ENCODE measurements at places on chromosomes 7 and 10.
A peak's percentile ranks its signal among the peaks of the same experiment; 100 is the strongest.

- no peaks in the 10 kb centered on the region for H3K27me3 ChIP-seq
- no peak overlapping the region for H3K27ac ChIP-seq
- no peak overlapping the region for H3K4me3 ChIP-seq
- no peaks in the 10 kb centered on the region for H3K36me3 ChIP-seq
Measured at GRCh38 chr10:132275426-132276178, 32.1 kb downstream of the STK32C start.

GRCh38 chr7:30173058-30173897, 38.5 kb downstream of the MTURN start:
- no peaks in the 10 kb centered on the region for H3K27me3 ChIP-seq
- H3K4me3 ChIP-seq: no peak overlapping the region
- no peak for DNase-seq
- H3K27ac ChIP-seq: no peak overlapping the region
- no peaks in the 10 kb centered on the region for H3K36me3 ChIP-seq

DNA sequence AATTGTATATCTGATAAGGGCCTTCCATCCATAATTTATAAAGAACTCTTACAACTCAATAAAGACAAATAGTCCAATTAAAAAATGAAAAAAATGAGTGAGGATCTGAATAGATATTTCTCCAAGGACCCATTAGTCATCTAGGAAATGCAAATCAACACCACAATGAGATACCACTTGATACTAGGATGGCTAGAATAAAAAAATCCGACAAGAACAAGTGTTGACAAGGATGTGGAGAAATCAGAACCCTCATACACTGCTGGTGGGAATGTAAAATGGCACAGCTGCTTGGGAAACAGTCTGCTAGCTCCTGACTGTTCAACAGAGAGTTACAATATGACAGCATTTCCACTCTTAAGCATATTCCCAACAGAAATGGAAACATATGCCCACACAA, 24.6 kb downstream of the ALOX5 start:
- peaks cover 55% of the 10 kb centered on the region for H3K36me3 ChIP-seq
- H3K4me1 ChIP-seq: peaks cover 35% of the 10 kb centered on the region
- no peak overlapping the region for H3K4me3 ChIP-seq

GRCh38 chr7:27165089-27165995, at the start of gene HOXA9:
Gene HOXA9, minus strand, starts transcription at chr7:27165537. Its CDS starts 80 bp downstream, at chr7:27165457.
- peaks cover 16% of the 10 kb centered on the region for H3K4me1 ChIP-seq
- no peak for DNase-seq
- peak within 1 kb of the TSS; percentile 96 for H3K27ac ChIP-seq

DNA sequence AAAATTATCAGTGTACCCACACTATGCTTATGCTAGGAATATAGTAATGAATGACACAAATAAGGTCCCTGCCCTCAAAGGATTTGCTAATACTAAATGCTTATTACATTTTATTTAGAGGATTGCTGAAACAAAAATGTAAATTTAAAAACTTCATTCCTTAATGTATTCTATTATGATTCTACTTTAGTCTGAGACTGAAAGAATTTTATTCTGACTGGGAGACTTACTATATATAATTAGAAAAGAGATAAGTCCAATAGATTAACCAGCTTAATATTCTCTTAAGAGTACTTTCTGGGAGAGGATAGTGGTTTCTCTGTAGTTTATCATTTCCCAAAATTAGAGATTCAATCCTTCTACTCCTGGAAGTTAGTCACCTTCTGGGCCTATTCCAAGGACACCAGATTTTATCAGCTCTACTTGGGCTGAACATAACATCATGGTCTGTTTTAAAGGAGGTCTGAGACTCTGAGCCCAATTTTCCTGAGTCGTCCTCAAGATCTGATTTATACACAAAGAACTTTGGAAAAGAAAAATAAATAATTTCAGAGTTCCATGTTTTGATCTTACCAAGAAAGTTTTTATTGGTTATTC, 41.1 kb downstream of the ASZ1 start:
- no peaks in the 10 kb centered on the region for H3K27me3 ChIP-seq
- no peaks in the 10 kb centered on the region for H3K36me3 ChIP-seq
- no peak overlapping the region for H3K27ac ChIP-seq

DNA sequence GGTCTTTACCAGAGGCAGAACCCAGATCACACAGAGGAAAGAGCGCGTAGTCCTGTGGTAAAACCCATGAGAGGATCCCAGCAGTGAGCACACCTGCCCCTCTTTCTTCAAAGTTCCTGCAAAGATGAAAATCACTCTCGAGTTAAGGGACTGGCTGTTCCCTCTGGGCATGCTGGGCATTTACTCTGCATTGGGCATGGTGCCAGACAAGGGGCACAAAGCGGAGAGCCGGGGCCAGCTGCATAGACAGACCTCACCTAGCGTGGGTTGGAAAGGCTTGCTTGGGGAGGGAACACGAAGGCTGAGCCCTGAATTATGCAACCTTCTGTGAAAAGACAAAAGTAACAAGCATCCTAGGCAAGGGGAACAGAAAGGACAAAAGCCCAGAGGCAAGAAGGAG, 120.0 kb upstream of the TCERG1L start:
- no peak overlapping the region for H3K27ac ChIP-seq
- DNase-seq: no peak
- no peaks in the 10 kb centered on the region for H3K4me1 ChIP-seq
- no peak overlapping the region for H3K4me3 ChIP-seq
- no peaks in the 10 kb centered on the region for H3K36me3 ChIP-seq

DNA sequence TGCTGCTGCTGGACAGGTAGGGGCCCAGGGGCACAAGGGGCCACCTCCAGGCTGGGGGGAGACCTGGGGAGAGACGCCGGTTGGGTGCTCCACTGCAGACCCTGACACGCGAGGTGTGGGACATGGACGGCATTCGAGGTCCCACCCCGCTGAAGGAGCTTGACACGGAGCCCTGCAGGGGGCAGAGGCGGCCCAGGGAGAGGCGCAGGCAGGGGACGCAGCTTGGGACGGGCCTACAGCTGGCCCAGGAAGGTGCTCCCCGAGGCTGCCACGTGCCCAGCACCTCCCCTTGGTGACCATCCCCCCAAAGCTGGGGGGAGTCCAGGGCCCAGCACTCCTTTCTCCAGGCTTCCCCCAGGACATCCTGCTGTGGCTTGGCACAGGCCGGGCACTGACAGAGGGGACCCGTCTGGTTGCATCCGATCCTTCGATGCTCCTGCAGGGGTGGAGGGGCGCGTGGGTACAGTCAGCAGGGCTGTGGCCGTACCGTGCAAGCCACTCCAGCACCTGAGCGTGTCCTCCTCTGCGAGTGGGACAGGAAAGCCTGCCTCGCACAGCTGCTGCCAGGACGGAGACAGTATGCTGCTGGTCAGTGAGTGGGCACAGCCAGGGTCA, 174.4 kb downstream of the ELFN1 start:
- H3K27me3 ChIP-seq: no peaks in the 10 kb centered on the region
- peaks cover 17% of the 10 kb centered on the region for H3K4me1 ChIP-seq
- no peaks in the 10 kb centered on the region for H3K36me3 ChIP-seq
- no peak overlapping the region for H3K4me3 ChIP-seq
- no peak for DNase-seq
- H3K27ac ChIP-seq: no peak overlapping the region

- H3K27ac ChIP-seq: no peak overlapping the region
- H3K27me3 ChIP-seq: no peaks in the 10 kb centered on the region
- peaks cover 29% of the 10 kb centered on the region for H3K4me1 ChIP-seq
- H3K36me3 ChIP-seq: peaks cover 9% of the 10 kb centered on the region
- no peak overlapping the region for H3K4me3 ChIP-seq
Measured at GRCh38 chr7:111388016-111388415, 174.3 kb downstream of the IMMP2L start.

DNA sequence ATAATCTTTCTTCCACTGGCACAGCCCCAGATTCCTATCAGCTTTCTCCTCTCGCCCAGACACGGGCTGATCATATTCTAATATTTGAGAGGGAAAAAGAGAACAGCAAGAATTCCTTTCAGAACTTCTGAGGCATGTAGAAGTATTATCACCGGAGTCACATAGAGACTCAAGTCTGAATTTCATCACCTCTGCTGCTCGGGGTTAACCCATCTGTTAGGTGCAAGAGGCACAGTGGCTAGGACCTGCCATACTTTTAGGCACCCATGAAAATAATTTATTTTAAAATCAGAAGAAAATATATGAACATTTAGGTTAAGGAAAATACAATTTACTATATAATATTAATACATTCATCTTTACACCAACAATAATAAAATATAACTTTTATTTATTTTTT, 21.0 kb downstream of the PANK1 start:
- H3K36me3 ChIP-seq: no peaks in the 10 kb centered on the region
- H3K4me1 ChIP-seq: no peaks in the 10 kb centered on the region
- DNase-seq: no peak
- no peaks in the 10 kb centered on the region for H3K27me3 ChIP-seq
- no peak overlapping the region for H3K27ac ChIP-seq
- no peak overlapping the region for H3K4me3 ChIP-seq

DNA sequence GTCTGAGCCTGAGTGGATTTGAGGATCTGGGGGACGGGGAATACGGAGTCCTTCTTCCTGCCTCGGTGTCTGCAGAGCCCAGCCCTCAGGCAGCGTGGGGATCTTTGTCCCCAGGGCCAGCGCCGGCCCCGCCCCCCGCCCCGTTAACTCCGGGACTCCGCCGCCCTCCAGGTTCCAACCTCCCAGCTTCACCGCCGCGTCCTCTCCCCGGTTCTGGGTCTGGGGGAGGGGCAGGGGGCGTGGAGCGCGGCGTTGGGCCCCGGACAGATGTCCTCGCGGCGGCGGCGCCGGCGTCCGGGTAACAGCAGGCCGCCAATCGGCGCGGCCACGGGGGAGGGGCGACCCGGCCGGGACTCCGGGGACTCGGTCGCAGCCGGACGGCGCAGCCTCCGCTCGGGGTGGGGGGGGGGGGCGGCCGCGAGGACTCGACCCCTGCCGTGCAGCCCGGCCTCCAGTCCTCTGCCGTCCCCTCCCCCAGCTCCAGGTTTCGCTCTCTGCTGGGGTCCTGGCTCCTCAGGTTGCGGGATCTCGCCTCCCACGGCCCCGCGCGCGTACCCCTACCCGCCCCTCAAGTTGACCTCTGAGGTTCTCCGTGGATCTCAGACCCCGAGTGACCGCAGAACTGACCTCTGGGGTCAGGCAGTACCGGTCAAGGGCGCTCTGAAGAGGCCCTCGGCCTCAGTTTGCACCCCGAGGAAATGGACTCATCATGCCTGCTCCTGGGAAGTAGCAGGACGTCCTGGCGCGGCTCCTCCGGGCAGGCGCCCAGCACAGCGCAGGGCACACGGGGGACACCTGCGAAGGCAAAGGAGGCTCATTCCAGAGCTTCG, 2.3 kb upstream of the ELFN1 start:
- H3K27me3 ChIP-seq: peaks cover 22% of the 10 kb centered on the region
- H3K27ac ChIP-seq: no peak overlapping the region
- no peak for DNase-seq
- peaks cover 19% of the 10 kb centered on the region for H3K4me1 ChIP-seq
- H3K4me3 ChIP-seq: peak overlapping the region; percentile 83
- H3K36me3 ChIP-seq: no peaks in the 10 kb centered on the region

DNA sequence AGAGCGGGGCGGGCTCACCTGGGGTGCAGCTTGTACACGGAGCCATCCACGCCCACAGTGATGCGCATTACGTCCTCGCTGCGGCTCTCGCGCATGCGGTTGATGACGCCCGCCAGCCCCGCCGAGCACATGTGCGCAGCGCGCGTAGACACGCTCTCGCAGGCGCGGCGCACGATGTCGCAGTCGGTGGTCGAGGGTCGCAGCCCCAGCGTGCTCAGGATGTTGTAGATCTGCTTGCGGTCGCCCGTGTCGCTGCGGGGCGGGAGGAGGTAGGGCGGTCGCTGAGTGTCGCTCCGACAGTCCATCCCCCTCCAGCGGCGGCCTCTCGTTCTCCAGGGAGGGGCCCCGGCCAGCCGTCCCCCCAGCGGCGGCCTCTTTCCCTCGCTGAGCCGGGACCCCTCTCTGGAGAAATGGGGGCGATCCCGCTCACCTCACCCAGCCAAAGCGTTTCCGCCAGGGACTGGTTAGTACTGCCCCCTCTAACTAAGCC, 4.4 kb upstream of the MYL7 start:
- peak overlapping the region; percentile 81 for H3K4me3 ChIP-seq
- H3K4me1 ChIP-seq: peaks cover 10% of the 10 kb centered on the region
- no peaks in the 10 kb centered on the region for H3K36me3 ChIP-seq

DNA sequence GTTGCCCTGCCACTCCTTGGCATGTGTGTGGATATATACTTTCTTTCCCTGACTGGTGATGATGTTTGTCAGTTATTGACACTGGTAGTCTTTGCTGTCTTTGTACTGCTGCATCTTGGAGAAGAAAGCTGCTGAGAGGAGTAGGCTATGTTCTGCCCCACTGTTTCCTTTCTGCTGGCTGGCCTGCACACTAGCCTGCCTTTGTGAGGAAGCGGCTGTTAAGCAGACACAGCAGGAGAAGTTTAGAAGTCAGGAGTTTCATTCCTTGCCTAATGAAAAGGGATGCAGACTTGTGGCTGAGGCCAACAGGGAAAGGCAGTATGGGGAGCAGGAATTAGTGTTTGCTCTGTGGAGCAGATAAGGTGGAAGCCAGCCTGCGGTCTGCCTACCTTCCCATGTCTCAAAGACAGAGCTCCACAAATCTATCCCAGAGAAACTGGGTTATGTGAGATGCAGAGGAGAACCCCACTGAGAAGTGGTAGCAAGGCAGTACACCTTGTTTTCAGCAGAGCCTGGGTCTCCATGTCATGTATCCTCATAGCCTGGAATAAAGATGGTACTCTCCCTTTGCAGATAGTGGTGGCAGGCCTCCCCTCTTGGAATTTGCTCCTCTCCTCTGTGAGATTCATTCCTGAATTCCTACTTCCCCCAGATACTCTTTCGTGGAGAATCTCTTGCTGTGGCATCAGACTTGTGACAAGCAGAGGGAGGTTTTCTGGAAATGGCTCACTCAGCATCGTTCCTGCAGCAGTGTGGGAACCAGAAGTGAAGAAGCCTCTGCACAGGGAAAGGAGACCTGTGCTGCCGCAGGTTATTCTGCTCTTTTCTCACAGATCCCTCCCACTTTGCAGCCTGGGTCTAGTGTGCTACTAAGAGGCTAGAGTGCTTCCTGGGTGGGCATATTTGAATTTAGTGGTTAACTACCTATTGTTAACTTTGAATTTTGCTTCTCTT, 130.2 kb downstream of the LRRC4 start:
- H3K36me3 ChIP-seq: peaks cover 7% of the 10 kb centered on the region
- H3K27me3 ChIP-seq: no peaks in the 10 kb centered on the region
- no peak overlapping the region for H3K27ac ChIP-seq
- peaks cover 35% of the 10 kb centered on the region for H3K4me1 ChIP-seq

DNA sequence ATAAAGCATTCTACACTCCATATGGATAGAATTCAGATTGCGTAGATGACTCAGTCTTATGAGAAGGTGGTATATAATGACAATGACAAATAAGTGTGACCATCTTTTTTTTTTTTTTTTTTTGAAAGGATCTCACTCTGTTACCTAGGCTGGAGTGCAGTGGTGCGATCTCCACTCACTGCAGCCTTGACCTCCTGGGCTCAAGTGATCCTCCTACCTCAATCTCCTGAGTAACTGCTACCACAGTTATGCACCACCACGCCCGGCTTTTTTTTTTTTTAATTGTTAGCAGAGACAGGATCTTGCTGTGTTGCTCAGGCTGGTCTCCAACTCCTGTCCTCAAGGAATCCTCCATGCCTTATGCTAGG, 43.2 kb upstream of the NRP1 start:
- no peak for DNase-seq
- no peak overlapping the region for H3K27ac ChIP-seq
- no peaks in the 10 kb centered on the region for H3K4me1 ChIP-seq
- H3K36me3 ChIP-seq: no peaks in the 10 kb centered on the region

Measured in naive B cell (primary cell).